Amniotic epithelial cell (primary cell): ENCODE measurements at places on chromosomes 5 and 9.
A peak's percentile ranks its signal among the peaks of the same experiment; 100 is the strongest.

DNA sequence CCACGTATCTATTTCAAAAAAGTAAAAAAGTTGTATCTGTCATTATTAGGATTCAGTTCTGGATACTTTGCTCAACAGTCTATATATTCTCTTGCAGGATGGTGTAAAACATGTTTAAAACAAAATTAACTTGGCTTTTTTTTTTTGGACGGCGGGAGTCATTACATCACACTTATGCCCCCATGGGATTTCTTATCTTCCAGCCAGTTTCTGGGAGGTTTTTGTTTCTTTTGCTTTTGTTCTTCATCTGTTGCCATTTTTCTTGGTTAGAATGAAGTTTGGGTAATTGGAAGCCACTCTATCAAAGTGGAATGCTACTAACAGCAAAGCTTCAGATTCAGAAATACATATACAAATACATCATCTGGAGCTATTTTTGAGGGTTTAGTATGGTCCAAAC, 1.8 kb upstream of the STARD4 start:
- no peak for DNase-seq

DNA sequence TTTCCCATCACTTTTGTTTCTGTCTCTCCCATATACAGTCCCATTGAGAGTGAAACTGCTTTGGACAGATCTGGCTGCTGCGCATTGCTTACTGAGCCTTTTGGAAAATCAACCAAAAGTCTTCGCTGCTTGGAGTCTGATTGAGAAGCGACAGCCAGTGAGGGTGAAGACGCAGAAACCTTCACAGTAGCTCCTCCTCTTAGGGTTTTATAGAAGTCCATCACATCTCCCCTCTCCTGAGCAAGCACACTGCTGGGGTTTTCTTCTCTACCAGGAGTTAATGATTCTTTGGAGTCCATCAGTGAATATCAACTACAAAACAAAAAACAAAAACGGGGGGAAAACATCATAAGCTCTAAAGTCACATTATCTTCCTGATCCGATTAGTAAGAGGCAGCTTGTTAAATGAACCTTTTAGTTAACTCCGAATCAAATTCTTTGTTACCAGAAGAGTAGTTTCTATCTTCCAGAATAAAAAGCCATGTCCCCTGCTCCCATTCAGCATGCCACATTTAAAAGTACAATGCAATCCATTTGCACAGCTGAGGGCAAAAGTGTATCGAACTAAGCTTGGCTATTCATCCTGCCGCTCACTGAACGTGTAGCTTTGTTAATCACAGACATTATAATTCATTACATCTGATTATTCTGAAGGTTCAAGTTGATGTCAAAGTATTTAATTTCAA, 2.8 kb downstream of the NR3C1 start:
- DNase-seq, result peak; percentile 61

- no peak for DNase-seq
These were observed 64.9 kb upstream of the TARS1 start for GRCh38 chr5:33375900-33376299.

DNA sequence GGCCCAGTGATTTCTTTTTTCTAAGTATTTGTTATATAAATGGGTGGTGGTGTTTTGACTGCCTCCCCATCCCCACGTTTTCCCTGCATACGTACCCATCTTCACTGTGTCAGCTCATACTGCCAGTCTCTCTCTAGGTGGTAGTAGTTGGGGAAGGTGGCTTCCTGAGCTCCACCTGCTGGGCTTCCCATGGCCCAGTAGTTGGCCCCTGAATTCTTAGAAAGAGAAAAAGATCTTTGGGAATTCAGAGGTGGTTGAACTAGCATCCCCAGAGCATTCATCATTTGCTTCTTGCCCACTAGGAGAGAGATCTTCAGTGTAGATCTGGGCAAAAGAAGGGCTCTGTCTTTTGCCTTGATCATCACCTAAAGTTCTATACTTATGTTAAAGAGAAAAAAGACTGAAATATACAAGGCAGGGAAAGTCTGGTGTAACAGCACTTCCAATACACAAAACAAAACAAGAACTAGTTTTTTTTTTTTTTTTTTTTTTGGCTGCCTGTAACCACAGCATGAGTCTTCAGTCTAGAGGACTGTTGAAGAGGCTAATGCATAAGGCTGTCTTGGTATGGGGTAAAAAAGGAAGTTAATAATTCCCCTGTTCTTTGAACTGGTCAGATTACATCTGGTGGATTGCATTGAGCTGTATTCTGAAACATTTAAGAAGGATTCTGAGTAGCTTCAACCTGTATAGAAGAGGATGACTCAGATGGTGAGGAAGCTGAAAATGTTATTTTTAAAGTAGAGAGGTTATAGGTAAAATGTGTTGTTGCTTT, 128.7 kb downstream of the ATG10 start:
- peak; percentile 35 for DNase-seq

- no peak for DNase-seq
These were observed 385.1 kb downstream of the SEMA5A start for GRCh38 chr5:9160747-9161146.
